Heart left ventricle (tissue), 16 donors: ENCODE measurements at places on chromosomes 2 and 18. TPM values are rescaled to one million over a fixed set of nuclear protein-coding genes. Genes with fewer than 3 reads are reported as not detected.

Gene TXNDC9
- polyA plus RNA-seq, result 15.8 TPM

Gene CNDP2
- polyA plus RNA-seq, result 90.4 TPM

Gene ERICH2
- 1.9 TPM for polyA plus RNA-seq

Gene KRTCAP3
- polyA plus RNA-seq, result 0.65 TPM

Gene NFATC1
- polyA plus RNA-seq, result 10.5 TPM

Gene KCNG2
- not detected for polyA plus RNA-seq

Gene ZNF385B
- 0.07 TPM for polyA plus RNA-seq

Gene YES1
- 25.1 TPM for polyA plus RNA-seq

Gene C2orf78
- polyA plus RNA-seq, result not detected

Gene IL1F10
- polyA plus RNA-seq, result not detected

Gene ALK
- polyA plus RNA-seq, result not detected

Gene NYAP2
- not detected for polyA plus RNA-seq

Gene MYO1B
- 7.8 TPM for polyA plus RNA-seq

Gene EIF2AK3
- 29.9 TPM for polyA plus RNA-seq

Gene CCDC74A
- 1.0 TPM for polyA plus RNA-seq

Gene ZAP70
- 0.65 TPM for polyA plus RNA-seq

Gene KYNU
- polyA plus RNA-seq, result 0.69 TPM

Gene AGAP1
- polyA plus RNA-seq, result 5.9 TPM

Gene CNTNAP5
- polyA plus RNA-seq, result not detected

Gene CCDC102B
- polyA plus RNA-seq, result 3.1 TPM

Gene TRABD2A
- polyA plus RNA-seq, result 1.1 TPM

Gene CD8B2
- not detected for polyA plus RNA-seq

Gene PROM2
- 1.4 TPM for polyA plus RNA-seq

Gene SLC16A14
- 0.53 TPM for polyA plus RNA-seq

Gene KIF5C
- polyA plus RNA-seq, result 0.23 TPM

Gene ADGRF3
- polyA plus RNA-seq, result not detected

Gene PAIP2B
- polyA plus RNA-seq, result 11.9 TPM

Gene CFAP210
- polyA plus RNA-seq, result not detected

Gene SOX11
- polyA plus RNA-seq, result 1.0 TPM

Gene C2orf72
- not detected for polyA plus RNA-seq
